ENCODE measurements at places on chromosomes 13 and 19. TPM values are rescaled to one million over a fixed set of nuclear protein-coding genes. Genes with fewer than 3 reads are reported as not detected.

DNA sequence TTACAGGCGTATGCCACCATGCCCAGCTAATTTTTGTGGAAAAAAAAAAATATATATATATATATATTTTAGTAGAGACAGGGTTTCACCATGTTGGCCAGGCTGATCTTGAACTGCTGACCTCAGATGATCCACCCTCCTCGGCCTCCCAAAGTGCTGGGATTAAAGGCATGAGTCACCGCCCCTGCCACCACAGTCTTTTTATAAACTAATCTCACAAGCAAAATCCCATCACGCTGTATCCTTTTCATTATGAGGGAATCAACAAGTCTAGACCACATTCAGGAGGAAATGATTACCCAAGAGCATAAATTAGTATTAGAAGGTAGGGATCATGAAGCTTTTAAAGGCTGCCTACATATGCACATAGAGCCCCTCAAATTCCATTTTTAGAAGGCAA is 210.6 kb upstream of the NBEA start:
- H3K36me3 ChIP-seq: no peaks in the 10 kb centered on the region
- no peaks in the 10 kb centered on the region for H3K27me3 ChIP-seq
- H3K27ac ChIP-seq: no peak overlapping the region

GRCh38 chr13:112616586-112617362 is 28.8 kb upstream of the TUBGCP3 start:
- no peak overlapping the region for H3K4me3 ChIP-seq
- peaks cover 8% of the 10 kb centered on the region for H3K4me1 ChIP-seq
- no peaks in the 10 kb centered on the region for H3K36me3 ChIP-seq
- peaks cover 11% of the 10 kb centered on the region for H3K27me3 ChIP-seq
- no peak for DNase-seq
- no peak overlapping the region for H3K27ac ChIP-seq

DNA sequence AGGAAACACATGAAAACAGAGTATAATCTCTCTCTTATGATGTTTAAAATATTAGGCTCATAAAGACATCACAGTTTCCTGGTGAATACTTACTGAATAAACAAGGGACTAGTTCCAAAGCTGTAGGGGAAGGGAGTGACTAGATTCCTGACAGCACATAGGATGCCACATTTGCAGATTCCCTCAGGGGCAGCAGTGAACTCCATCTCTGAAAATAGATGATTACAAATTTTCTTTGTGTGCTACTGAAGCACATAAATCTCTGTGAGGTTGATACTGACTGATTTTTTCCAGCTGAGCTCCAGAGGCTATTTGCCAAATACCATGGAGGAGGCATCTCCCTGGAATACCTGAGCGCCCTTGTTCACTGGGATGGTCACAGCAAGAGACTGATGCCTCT is 77.3 kb downstream of the FGF9 start:
- no peak overlapping the region for H3K27ac ChIP-seq
- H3K4me1 ChIP-seq: no peaks in the 10 kb centered on the region
- no peaks in the 10 kb centered on the region for H3K36me3 ChIP-seq
- DNase-seq: no peak
- H3K4me3 ChIP-seq: no peak overlapping the region

TMEM143 gene
- 10.5 TPM for total RNA-seq

GRCh38 chr19:4052114-4052992 is 14.3 kb downstream of the ZBTB7A start:
- H3K27ac ChIP-seq: no peak overlapping the region
- peak overlapping the region; percentile 25 for H3K4me3 ChIP-seq
- peaks cover 30% of the 10 kb centered on the region for H3K4me1 ChIP-seq
- no peaks in the 10 kb centered on the region for H3K27me3 ChIP-seq
- DNase-seq: no peak
- peaks cover 68% of the 10 kb centered on the region for H3K36me3 ChIP-seq

- no peak overlapping the region for H3K27ac ChIP-seq
- DNase-seq: no peak
- H3K4me3 ChIP-seq: no peak overlapping the region
- H3K36me3 ChIP-seq: no peaks in the 10 kb centered on the region
- H3K4me1 ChIP-seq: peaks cover 13% of the 10 kb centered on the region
- no peaks in the 10 kb centered on the region for H3K27me3 ChIP-seq
Measured at GRCh38 chr13:82687884-82688283, 1194.4 kb downstream of the SLITRK1 start.
